Uterus (tissue), 4 donors: ENCODE measurements at places on chromosomes 7 and 10. TPM values are rescaled to one million over a fixed set of nuclear protein-coding genes. Genes with fewer than 3 reads are reported as not detected.

LIMK1 gene
- total RNA-seq: 22.4 TPM

OTUD1 gene
- total RNA-seq: 9.7 TPM

KCND2 gene
- total RNA-seq: 0.26 TPM

FAM24A gene
- not detected for total RNA-seq

ZMIZ1 gene
- 44.0 TPM for total RNA-seq

CCAR1 gene
- total RNA-seq: 31.0 TPM

DNA sequence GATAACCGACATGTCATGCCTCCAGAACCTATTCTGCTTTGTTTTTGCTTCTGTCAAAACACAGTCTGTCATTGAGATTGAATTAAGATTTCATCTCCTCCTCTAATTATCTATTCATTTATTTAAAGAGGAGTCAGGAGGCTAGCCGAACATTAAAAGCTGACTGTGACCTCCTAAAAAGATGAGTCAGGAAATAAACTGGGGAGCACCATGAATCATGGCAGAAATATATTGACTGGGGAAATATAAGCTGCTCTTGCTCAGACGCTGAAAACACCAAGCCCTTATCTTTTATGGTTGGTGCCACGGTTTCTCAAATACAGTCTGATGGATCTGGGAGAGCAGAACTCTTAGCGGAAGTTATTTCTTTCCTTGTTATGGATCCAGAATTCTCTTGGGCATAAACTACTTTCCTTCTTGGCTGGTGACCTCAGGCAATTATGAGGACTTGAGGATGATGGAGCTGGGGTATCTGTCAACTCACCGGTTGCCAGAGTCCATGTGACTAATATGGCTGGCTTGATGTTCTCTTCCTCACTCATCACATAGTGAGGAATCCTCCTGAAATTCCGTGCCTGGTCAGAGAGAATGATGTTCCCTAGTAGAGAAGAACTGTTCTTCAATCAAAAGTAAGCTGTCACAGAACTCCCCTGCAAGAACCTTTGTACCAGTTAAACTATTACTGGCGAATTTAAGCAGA, 307.6 kb upstream of the PHYHIPL start:
- DNase-seq: no peak

- no peak for DNase-seq
Observed at GRCh38 chr10:91378061-91378460, 32.1 kb upstream of the HECTD2 start.
